ENCODE measurements at places on chromosomes 5 and 9.

DNA sequence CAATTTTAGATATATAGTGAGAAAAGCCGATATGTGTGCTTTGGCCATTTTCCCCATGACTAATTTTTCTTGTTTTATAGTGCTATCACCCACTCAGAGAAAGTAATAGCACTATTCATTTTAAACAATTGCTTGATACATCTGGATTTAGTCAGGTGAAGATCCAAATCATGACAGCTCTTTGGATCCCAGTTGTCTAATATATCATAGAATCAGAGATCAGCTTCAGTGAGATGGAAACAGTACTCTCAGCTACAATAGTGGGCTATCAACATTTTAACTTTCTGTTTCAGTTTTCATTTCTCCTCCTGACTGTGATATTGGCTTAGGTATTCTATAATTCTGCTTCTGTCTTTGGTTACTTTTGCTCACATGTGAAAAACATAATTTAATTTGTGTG lies 38.7 kb downstream of the VCAN start:
- no peak for DNase-seq

DNA sequence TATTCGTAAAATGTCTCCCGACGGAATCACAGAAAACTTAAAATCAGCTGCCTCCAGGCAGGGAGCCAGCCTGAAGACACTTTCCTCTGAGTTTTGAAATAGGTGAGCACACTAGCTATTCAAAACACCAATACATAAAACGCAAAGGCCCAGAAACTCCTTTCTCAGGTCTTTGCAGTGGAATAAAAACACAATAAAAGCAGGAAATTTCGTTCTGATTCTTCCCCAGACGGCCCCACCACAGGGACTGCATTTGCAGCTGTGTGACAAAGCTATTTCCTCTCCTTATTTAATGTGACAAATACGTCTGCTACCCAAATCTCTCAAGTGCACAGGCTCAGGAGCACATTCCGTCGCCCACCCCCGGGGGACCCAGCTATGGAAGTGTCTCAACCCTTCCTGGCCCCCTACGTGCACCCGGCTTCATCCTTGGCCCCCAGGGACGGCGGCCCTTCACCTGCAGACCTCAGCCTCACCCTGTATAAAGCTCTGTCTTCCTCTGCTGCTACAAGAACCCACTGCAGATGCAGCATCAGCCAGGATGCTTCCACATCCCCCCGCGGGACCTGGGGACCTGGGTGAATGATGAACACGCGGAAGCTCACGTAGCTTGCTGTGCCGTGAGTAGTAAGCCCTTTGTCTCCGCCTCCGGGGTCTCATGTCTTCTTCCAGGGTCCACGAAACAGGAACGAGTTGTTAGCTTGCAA lies 24.9 kb downstream of the AHRR start:
- DNase-seq = peak; percentile 14

DNA sequence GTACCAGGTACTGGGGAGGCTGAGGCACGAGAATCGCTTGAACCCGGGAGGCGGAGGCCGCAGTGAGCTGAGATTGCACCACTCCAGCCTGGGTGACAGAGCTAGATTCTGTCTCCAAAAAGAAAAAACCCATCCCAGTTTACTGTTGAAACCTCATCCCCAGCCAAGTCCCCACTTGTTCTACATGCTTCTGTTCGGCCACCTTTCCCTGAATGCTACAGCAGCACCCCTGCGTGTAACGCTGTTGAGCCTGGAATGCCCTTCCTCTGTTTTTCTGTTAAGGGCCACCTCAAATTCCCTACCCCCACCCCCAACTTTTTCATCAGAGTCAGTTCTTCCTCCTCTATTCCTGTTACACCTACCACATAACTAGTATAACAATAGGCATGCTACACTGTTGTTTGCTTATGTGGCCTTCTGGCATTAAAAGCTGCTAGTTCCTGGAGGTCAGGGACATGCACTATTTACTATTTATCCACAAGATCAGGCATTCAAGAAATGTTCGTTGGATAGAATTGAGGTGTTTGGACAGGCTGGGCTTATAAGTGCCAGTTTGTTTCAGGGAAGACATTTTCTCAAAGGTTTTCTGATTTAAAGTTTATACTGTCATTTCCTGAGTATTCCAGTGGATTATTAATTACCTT lies 47.1 kb upstream of the C5orf47 start:
- DNase-seq = no peak

- no peak for DNase-seq
These were observed 40.5 kb upstream of the LPCAT1 start for GRCh38 chr5:1564182-1564748.

GRCh38 chr9:80074439-80074838 lies 502.7 kb downstream of the TLE4 start:
- no peak for DNase-seq

DNA sequence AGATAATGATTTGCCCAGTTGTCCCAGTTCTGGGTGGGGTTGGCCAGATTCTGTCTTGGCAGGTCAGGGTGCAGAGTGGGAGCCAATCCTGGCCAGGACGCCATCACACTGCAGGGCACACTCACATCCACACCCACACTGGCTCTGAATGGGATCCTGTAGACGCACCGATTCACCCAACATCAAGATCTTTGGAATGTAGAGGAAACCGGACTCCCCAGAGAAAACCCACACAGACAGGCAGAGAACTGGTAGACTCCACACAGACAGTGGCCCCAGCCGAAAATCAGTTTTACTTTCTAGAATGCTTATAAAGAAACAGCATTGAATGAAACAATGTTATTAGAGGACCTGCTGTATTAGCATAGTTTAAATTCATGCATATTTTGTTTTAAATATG lies 343.1 kb upstream of the DAB2 start:
- no peak for DNase-seq

DNA sequence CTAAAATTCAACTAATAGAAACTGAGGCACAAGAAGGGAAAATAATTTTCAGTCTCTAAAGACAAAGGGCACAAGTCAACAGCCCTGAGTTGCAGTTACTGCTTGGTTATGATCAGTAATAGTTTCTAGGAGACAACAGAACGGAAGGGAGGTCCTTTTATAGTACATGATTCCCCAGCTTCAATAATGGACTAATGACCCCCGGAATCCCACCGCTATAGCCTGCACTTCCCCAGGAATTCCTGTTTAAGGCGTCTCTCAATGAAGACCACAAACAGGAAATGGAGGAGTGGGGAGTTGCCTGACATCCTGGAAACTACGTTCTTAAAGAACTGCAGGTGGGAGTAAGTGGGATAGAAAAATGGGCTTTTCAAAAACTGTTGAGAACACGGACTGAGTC lies 60.6 kb downstream of the DIAPH1 start:
- DNase-seq = no peak

DNA sequence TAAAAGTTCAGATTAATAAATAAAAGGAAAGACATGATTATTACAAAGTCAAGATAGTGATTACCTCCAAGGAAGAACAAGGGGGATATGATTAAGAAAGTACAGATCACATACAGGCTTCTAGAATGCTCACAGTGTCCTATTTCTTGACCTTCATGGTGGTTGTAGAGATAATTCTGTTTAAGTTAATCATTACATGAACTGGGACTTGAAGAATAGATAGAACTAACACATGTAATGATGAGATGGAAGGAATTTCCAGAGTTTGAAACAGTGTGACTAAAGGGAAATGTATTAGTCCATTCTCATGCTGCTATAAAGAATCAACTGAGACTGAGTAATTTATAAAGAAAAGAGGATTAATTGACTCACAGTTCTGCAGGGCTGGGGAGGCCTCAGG lies 72.7 kb downstream of the LURAP1L start:
- DNase-seq = no peak

DNA sequence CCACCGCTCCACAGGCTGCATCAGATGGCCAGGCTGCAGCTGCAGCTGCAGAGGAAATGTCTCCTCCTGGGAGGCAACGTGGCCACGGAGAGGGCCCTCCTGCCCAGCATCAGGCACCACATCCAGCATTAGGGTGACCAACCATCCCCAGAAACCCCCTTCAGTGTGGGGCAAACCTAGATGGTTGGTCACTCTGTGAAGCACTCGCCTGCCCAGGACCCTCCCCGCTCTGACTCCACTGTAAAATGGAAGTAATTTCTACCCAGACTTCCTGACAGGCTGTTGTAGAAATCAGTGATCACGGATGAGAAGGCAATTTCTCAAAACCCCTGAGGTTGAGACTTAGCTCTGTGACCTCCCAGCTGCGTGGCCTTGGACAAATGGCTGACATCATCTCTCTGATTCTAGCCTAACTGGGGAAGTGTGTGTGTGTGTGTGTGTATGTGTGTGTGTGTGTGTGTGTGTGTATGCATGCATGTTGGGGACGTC lies 31.6 kb downstream of the B4GALT1 start:
- no peak for DNase-seq

GRCh38 chr5:67673180-67673579 lies 476.6 kb upstream of the CD180 start:
- no peak for DNase-seq

GRCh38 chr9:135212961-135213360 lies 125.5 kb downstream of the OLFM1 start:
- DNase-seq = no peak

GRCh38 chr5:36066540-36067210 lies at the start of gene UGT3A2:
TSS of gene UGT3A2 (minus strand) at chr5:36066882. CDS start at chr5:36066789, 93 bp downstream.
- no peak for DNase-seq

DNA sequence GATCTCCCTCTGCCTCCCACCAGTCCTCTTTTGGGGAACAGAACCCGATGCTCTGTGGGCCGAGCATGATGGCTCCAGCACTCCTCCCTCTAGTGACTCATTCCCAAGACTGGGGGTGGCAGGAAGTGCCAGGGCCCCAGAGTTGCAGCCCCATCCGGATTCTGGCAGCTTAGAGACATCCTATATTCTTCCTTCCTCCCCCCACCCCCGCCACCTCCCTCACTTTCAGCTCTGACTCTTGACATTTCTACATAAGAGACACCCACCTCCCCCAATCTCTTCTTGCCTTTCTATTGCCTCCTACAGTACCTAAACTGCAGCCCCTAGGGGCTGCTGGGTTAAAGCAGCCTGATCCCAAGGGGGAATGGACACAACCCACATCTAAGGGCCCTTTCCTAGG lies 47.1 kb upstream of the MATR3 start:
- no peak for DNase-seq

DNA sequence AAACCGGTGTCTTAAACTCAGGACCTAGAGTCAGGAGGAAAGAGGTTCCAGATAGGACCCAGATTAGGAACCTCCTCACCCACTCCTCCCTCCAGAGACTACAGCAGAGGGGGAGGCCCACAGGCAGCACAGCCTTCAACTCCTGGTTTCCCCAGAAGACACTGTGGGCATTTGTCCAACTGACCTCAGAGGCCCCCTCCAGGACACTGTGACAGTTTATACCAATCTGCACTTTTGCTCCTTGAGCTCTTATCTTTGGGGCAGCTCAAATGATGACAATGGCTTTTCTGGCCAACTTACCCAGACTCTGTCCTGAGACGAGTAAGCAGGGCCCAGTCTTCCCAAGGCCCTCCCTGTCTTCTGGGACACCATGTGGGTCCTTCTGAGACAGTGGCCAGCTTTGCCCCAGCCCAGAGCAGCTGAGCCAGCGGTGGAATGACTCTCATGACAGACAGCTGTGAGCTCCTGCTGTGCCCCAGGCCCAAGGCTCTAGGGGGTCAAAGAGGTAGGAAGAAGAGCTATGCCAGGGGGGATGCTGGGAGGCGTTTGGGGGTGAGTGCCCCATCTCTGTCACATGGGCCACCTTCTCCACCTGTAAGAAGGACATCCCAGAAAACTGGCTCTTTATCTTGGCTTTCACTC lies 14.3 kb downstream of the OR2V2 start:
- no peak for DNase-seq

DNA sequence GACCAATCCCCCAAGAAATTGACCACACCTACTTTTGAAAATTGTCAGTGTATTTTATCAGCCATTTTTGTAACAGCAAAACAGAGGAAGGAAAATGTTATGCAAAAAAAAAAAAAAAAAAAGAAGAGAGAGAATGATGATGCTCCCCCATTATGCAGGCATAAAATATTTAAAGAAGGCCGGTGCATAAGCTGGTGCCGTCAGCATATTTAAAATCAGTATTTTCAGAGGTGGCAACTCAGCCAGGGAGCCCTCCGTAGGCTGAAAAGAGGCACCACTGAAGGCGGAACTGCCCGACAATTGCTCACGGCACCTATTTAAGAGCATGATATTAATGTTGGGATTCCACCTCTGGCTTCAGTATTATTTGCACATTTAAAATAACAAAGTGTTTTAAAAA lies 33.4 kb downstream of the IRX2 start:
- DNase-seq = no peak

- no peak for DNase-seq
These were observed 9.3 kb upstream of the ZDHHC12 start for GRCh38 chr9:128733256-128733655.

DNA sequence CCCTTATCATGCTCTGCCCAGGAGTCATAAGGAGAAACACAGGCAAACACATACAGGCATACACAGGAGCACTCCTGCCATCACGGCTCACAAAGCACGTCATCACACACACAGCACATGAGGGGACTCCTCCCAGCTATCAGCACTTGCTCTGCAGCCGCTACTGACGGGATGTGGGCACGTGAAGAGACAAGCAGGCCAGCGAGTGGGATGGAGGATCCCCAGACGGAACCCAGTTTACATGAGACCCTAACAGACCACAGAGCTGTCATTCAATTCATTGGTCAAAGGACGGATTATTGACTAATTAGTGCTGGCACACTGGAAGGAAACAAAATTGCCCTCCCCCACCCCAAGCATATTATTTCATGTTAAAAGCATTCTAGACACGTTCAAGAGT lies 53.6 kb downstream of the SEMA4D start:
- peak; percentile 80 for DNase-seq

DNA sequence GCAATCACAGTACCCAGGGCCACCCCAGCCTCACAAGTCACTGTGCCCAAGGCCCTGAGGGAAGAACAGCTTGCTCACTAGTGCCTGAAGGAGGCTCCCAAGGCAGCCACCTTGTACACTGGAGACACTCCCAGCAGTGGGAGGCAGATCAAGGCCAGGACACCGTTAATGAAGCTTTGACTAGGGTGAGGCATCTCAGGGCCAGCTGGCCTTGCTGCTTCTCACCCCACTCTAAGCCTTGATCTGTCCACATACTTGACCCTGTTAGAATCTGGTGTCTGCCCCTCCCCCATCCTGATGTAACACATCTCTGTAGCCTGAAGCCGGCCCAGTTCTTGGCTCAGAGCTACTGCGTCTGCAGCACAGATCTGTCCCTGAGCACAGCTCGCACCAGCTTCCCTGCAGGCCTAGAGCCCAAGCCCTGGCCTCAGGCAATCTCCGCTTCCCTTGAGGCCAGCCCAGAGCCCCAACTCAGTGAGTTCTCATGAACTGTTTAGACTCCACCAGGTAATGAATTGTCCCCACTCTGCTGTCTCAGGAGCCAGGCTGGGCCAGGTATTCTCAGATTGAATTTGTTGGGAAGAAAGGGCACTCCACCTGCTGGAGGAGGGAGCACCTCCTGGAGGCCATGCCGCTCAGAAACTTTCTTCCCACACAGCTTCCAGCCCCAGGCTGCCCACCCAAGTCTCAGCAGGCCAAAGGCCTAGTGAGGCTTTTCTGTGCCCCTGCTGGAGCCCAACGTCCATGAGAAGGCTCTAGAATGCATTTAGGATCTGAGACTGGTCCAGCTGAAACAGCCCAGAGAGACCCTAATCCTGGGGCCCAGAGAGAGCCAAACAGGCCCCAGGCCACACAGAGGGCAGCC lies 13.4 kb upstream of the JADE2 start:
- no peak for DNase-seq

All from naive thymus-derived CD4-positive, alpha-beta T cell (primary cell).